ENCODE measurements at places on chromosomes 2 and 18.

DNA sequence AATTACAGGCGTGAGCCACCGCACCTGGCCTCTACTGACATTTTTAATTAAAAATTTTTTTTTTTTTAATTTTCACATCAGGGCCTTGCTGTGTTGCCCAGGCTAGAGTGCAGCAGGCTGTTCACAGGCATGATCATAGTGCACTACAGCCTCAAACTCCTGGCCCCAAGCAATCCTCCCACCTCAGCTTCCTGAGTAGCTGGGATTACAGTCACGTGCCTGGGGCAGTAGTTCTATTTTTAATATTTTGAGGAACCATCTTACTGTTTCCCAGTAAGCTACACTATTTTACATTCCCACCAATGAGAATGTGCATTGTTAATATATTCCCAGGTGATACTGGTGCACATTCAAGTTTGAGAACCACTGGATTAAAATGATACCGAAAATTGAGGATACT, 92.7 kb downstream of the WDSUB1 start:
- DNase-seq: no peak

GRCh38 chr2:215619022-215619958, 183.4 kb upstream of the FN1 start:
- DNase-seq: peak; percentile 61

GRCh38 chr2:181380581-181380980, 76.6 kb upstream of the ITGA4 start:
- DNase-seq: no peak

- DNase-seq: no peak
Measured at GRCh38 chr18:32443033-32443705, 27.5 kb downstream of the GAREM1 start.
